Activated naive CD4-positive, alpha-beta T cell treated with anti-CD3 and anti-CD28 coated beads, Interleukin-2, amount 50 U/mL, for 16 hours (primary cell): ENCODE measurements at places on chromosomes 1 and 21.

- peak; percentile 21 for DNase-seq
These were observed 4.9 kb upstream of the SLC44A5 start for GRCh38 chr1:75615613-75616435.

GRCh38 chr21:42348762-42349161, 2.0 kb downstream of the TFF2 start:
- DNase-seq = no peak

GRCh38 chr1:23854568-23854967, 13.5 kb downstream of the FUCA1 start:
- no peak for DNase-seq

- no peak for DNase-seq
These were observed 7.7 kb downstream of the PM20D1 start for GRCh38 chr1:205842229-205842628.

GRCh38 chr1:51236531-51237350, 668 bp downstream of the RNF11 start:
- DNase-seq = peak; percentile 37

DNA sequence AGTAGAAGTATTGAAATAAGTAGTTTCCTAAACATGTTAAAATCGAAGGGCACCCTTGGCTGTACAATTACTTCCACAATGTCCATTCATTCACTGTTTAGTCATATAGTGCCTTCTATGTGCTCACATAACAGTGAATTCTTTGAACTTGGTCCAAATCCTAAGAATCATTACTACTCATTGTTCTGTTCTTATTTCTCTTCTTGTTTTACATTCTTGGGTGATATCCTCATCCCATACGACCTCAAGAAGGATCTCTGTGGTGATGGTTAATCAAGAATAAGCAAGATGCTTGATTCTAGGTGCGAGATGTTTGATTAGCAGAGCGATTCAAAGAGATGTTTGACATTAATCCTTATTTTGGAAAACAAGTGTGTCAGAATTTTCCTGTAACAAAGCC, 667.4 kb upstream of the ZP4 start:
- no peak for DNase-seq

DNA sequence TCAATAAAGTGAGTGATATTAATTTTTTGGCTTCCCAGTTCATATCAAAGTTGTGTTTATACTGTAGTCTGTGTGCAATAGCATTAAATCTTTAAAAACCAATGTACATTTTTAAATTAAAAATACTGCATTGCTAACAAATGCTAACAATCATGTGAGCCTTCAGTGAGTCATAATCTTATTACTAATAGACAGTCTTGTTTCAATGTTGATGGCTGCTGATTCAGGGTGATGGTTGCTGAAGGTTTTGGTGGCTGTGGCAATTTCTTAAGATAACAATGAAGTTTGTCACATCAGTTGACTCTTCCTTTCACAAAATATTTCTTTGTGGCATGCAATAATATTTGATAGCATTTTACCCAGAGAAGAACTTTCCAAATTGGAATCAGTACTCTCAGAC, 109.0 kb downstream of the ZMYM4 start:
- no peak for DNase-seq

DNA sequence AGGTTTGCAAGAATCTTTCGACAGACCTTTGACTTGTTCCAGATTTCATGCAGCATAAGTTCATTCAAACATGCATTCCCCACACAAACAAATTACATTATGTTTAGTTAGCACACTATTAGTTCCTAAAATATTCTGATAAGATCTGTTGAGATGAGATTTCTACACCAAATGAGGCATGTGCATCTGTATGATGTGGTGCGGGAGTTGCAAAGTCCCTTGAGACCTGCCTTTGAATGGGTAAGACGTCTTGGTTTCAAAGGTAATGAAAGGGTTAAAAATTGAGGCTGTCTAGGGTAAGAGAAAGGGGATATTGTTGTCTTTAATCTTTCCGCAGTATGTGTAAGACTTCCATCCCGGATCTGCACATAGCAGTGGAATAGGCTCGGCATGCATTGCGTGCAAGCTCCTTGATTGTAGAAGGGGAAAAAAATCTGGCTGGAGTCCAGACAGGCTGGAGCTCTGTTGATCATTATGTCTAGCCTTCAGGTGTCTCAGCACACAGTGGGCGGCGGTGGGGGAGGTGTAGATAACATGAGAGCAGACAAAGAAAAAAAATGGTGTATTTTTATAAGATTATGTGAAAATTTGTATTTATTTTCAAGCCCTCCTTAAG, 296.6 kb downstream of the PTPRC start:
- DNase-seq = peak; percentile 70

DNA sequence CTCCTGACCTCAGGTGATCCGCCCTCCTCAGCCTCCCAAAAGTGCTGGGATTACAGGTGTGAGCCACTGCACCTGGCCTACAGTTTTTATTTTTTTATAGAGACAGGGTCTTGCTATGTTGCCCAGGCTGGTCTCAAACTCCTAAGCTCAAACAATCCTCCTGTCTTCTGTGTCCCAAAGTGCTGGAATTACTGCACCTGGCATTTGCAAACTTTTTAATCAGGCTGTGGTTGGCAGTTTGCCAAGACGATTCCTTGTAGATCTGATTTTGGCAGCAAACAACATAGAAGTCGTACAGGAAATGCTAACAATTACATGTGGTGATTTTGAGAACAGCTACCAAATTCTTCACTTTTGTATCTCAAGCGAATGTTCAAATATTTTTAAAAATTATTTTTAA, 10.1 kb downstream of the RBP7 start:
- DNase-seq = no peak

DNA sequence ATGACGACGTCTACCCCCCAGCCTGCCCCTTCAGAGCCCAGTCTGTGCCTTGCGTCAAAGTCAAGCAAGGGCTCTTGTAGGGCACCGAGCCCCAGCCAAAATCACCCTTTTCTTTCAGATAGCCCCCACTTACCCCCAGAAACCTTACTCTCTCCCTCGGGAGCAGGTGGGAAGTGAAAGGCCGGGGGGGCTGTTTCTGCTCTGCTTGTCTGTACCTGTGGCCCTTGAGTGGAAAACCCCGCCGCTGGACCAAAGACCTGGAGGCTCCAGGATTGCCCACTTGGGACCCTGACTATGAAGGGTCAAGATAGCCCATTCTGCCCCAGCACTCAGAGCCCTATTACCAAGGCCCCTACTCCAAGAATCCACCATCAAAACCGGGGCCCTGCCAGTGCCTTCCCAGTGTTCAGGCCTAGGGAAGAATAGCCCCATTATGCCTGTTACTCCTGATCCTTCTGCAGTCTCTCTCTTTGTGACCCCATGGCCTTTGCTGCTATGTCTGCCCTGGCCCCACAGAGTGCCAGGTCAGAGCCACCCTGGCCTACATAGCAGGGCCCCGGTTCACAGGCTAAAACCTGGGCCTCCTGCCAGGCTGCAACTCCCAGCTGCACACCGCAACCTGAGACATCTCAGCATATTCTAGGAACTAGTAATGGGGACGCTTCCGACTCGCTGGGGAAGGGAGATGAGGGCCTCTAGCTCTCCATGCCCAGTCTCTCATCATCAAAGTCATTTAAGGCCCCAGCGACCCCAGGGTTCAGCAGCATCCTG, 22.2 kb upstream of the HPDL start:
- no peak for DNase-seq

GRCh38 chr1:63693944-63694571, 79.8 kb upstream of the ROR1 start:
- DNase-seq = no peak

GRCh38 chr1:151273924-151274466, 8.1 kb upstream of the ZNF687 start:
- no peak for DNase-seq

DNA sequence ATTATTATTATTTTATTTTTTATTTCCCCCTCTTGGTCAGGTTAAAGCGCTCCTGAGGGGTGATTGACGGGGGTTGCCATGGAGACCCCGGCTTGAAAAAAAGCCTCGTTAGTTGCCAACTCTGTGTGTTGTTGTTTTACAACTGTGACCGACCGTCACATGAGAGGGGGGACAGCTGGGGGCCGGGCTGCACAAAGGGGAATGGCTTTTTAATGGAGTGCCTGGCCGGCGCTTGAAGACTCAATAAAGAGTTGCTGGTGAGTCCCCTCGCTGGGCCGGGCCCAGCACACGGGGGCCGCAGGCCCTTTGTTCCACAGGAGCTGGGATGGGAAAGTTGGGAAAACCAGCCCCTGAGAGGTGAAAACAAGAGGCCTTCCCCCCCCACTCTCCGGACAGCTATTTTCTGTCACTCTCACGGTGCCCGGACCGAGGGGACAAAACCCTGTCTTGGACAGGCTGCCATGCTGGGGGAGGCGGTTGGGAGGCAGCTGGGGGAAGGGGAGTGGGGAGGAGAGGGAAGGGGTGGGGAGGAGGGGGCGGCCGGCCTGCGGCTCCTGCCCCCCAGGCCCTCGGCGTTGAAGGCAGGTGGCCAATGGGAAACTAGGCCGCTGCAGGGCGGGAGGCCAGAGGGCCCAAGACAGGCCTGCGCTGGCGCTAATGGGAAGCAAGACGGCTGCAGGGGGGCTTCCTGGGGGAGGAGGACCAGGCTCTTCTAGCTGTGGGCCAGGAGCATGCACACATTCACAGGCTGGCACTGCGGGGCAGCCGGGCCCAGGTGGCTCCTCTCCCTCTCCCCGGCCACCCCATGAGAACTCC, 67.6 kb downstream of the CASZ1 start:
- DNase-seq = no peak

GRCh38 chr1:1353389-1354151, 4.4 kb upstream of the DVL1 start:
- DNase-seq = no peak

GRCh38 chr1:13892671-13893325, 192.8 kb downstream of the PRDM2 start:
- DNase-seq = no peak

GRCh38 chr1:36981771-36982622, 52.3 kb downstream of the GRIK3 start:
- no peak for DNase-seq

GRCh38 chr1:168470901-168471431, 72.8 kb downstream of the XCL2 start:
- no peak for DNase-seq

GRCh38 chr1:48127735-48128685, 94.5 kb upstream of the SLC5A9 start:
- DNase-seq = no peak

DNA sequence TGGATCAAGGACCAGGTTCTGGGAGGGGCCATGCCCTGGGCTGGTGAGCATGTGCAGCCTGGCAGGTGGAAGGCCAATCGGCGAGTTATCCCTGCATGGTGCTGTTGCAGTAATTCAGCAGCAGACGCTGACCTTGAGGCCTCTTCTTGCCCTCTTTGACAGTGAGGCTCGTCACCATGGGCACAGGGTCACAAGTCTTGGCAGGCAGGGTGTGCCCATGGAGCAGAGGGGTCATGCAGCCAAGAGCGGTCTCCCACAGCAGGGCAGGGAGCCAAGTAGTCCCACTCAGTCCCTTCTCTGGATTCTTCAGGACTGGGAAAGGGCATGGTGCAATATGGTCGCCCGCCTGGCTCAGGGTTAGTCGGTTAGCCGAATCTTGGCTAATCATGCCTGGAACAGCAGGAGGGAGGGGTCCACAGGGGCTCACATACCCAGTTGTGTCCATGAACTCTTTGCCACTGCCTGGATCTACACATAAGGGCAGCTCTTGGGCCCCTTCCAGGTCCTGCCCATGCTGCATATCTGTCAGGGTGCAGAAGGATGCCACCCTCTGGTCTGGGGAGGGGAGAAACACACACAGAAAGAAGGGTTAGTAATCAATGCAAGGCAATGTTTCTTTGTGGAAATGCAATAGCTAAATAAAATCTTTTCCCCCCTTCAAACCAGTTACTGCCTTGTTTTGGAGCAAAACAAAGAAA, 226.8 kb downstream of the SIPA1L2 start:
- no peak for DNase-seq

- DNase-seq = no peak
These were observed 21.7 kb upstream of the LRRC47 start for GRCh38 chr1:3817821-3818597.

DNA sequence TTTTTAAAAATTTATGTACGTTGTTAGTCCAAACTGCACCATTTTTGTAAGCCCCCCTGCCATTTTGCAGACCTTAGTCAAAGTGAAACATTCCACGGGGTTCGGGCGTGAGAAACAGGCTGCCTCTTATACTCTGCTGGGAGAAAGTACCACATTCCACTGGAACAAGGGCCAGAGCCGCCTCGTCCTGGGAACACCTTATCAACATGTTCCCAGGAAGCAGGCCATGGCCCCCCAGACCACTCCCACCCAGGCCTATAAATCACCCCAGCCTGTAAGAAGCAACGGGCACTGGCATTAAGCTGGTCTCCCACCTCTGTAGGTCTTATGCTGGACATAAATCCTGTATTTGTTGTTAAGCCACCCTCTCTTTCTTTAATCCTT, 854 bp upstream of the ZRANB2 start:
- DNase-seq = peak; percentile 10

DNA sequence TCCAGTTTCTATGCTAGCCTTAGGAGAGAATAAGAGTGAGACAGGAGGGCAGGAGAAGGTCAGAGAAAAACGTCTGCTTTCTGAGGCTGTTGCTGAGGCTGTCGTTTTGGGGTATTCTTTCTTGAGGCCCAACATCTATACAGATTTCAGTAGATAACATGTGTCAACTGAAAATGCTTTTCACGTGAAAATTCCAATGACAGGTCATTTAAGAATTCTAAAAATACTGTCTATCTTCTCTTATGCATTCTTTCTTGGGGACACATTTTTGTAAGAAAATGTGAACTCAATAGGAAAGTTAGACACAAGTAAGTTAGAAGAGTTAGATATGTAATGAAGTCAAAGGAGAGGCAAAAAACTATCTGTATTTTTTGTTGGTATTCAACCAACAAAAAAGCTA, 150.8 kb downstream of the TGFB2 start:
- no peak for DNase-seq

- DNase-seq = no peak
These were observed 27.5 kb upstream of the SLC30A1 start for GRCh38 chr1:211606332-211606913.

DNA sequence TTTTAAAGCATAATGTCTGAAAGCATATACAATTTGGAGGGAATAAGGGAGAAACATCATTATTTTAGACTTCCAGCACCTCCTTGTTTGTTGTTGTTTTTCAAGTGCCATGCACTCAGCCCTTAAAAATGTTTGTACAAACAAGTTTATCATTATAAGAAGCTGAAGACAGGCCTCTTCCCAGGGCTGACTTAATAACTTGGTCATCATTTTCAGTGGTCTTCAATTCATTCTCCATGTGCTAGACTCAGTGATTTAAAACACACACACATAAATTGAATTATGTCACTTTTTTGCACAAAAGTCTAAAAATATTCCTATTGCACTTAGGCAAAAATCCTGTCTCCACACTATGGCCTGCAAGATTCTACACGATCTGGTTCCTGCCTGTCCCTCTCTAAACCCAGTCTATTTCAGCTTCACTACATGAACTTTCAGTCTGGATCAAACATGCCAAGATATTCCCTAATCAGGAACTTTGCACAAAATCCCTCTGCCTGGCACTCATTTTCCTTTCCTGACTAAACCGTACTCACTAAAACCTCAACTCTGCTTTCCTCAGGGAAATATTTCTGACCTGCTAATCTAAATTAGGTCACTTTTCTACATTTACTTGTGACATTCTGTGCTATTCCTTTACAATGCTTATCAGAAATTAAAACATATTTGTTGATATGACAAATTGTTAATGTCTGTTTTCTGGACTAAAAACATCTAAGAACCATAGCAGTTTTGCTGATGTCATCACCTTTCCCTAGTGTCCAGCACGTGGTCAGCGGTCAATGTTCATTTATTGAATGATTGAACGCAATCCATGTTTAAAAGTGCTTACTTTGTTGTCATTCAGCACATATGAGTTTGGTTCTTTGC, 14.8 kb upstream of the GBP5 start:
- DNase-seq = no peak
